ENCODE measurements at places on chromosomes 13 and 19.

- DNase-seq: no peak
Measured at GRCh38 chr13:74024856-74025255, 109.3 kb downstream of the KLF12 start.

DNA sequence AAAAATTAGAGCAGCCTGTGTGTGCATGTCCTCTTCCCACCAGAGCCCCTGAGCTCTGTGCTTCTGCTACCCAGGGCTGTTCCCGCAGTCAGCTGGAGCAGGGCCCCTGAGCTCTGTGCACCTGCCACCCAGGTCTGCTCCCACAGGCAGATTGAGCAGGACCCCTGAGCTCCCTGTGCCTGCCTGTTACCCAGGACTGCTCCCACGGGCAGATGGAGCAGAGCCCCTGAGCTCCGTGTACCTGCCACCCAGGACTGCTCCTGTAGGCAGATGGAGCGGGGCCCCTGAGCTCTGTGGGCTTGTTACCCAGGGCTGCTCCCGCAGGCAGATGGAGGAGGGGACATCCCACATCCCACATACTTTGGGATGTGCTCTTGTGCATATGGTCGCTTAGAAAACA lies 186.8 kb upstream of the SOX1 start:
- no peak for DNase-seq

DNA sequence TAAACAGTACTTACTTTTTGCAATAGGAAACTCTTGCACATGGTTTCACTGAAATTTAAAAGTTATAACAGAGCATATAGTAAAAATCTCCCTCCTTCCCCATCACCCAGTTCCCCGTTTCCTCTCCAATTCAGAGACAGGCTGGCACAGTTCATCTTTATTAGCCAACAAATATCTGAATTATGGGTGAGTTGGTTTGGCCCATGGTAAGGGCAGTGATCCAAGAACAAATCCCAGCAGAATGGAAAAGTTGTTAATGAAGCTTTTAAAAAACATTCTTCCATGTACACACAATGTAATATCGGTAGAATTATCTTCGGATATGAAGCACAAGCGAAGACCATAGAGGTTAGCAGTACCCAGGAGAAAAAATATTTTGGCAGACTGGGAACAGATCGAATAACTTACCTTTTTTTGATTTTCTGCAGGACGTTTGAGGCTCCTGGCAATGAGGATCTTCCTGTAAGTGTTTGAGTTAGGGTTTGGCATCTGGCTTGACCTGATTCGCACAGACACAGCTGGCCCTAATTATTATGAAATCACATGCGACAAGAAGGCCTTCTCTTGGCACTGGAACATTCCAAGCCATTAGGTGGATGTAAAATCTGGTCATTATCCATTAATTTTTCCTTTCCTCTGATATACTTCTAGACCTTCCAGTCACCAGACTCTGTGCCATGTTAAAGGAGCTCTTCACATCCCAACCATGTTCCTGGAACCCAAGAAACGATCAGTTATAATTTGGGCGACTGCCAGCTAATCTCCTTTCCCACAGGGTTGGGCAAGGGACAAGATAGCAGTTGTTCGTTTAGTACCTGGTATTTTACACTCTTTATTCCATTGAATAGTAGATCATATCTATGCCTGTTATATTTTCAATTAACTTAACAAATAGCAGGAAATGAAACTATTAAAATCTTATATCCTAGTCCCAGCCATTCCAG lies 139.4 kb upstream of the TSC22D1 start:
- no peak for DNase-seq

GRCh38 chr19:6828698-6829633 lies 56.5 kb downstream of the VAV1 start:
- DNase-seq: peak; percentile 82

DNA sequence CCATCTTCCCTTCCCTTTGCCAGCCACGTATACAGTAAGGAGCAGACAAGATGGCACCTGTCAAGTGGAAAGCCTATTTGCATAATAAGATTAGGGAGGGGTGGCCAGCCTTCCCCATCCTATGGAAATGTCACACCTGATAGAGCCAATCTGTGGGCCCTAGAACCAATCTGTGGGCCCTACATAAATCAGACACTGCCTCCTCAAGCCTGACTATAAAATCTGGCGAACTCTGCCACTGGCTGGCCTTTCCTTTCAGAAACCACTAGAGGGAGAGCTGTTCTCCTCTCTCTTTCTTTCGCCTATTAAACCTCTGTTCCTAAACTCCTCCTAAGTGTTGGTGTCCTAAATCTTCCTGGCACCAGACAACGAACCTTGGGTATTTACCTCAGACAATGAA lies 231.5 kb upstream of the KLHL1 start:
- no peak for DNase-seq

- no peak for DNase-seq
Measured at GRCh38 chr13:110971486-110971885, 56.6 kb upstream of the ANKRD10 start.

- DNase-seq: no peak
Measured at GRCh38 chr19:14497228-14497921, 1.4 kb upstream of the GIPC1 start.
